Activated CD4-positive, CD25-positive, alpha-beta regulatory T cell (primary cell): ENCODE measurements at places on chromosomes 13 and 19.
A peak's percentile ranks its signal among the peaks of the same experiment; 100 is the strongest.

GRCh38 chr13:114024603-114025404 lies 50.9 kb upstream of the C13orf46 start:
- DNase-seq: no peak

DNA sequence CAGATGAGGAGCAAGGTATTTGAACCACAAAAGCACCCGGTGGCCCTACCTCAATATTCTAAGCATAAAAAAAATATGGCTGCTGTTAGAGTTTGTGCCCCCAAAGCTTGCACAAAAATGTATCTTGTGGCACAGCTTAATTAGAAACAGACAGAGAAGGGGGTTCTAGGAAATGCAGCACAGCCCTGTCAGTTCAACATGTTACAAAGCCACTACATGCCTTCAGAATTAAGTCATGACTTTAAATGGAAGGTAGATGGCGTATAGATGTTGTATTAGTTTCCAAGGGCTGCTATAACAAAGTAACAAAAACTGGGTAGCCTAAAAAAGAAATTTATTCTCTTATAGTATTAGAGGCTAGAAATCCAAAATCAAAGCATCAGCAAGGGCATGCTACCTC lies 703.8 kb downstream of the DIAPH3 start:
- DNase-seq: no peak

DNA sequence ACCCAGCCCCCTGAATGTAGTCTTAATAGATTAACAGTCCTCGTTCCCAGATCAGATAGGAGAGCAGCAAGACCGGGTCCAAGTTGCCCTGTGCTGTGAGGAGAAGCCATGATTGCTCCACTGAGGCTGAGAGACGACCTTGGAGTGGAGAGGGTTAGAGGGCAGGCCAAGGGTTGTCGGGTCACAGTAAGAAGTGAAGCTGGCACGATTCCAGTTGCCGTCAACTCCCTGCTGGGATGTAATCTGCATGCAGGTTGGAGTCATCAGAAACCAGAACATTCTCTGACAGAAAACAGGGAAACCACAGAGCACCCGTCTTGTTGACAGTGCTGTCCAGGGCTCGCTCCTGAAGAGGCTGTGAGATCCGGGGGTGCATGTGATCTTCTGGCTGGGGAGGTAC lies 19.0 kb upstream of the ATP11A start:
- DNase-seq: no peak

GRCh38 chr19:2266183-2266993 lies 10.2 kb upstream of the JSRP1 start:
- no peak for DNase-seq

DNA sequence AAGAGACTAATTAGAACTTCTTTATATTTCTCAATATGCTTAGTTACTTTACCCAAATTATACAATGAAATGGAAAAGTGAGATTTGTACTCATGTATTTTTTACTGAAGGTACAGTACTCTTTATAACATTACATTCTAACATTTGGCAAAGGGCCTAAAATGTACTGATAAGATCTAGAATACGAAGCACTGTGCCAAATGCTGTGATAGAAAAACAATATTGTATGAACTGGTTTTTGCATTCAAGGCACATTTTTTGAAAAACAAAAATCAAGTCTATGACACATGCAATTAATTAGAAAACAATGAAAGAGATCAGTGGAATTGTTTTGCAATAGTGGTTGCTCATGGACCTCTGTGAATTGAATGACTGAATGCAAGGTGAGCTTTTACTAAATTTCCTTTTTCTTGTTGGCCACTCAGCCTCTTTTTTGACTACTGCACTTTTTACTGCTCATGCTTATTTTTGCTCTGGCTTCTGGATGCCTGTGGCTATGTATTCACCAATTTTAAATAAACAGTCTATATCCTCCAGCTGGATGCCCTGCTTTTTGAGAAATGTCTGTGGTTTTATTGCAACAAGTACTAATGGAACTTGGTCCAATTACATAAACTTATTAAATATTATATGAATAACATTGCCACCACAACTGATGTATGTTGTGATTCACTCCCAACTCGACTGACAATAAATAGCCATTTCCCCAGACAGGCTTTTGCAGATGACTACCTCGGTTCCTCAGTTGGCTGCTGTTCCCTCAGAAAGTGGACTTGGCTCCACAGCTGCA lies 41.4 kb upstream of the OBI1 start:
- no peak for DNase-seq

DNA sequence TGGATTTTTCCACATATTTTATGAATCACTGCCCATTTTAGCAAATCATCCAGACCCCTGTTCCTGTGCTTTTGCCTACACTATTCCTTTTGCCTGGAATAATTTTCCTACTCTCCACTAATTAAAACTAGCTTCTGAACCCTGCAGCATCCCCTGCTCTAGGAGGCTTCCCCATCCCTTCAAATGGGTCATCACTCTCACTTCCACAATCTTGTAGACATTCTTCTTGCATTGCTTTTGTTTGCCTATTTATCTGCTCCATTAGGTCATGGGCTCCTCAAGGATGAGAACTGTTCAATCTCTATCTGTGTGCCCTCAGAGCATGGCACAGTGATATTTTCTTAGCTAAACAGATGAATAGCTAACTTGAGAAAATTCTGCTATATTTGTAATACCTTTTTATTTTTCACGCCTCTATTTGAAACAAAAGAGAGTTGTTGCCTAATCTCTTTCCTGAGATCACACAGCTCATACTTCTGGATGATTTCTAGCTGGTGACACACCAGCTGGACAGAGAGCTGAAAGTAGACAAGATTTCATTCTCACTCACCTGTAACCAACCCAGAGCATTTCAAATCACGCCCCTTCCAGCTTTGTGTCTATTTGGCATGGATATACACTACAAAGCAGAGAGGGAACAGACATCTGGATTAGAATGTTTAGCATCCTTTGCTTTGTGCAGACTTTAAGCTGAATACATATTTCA lies 466.0 kb downstream of the FOXO1 start:
- no peak for DNase-seq

- no peak for DNase-seq
Observed at GRCh38 chr13:39036212-39036611, 1.7 kb downstream of the PROSER1 start.

DNA sequence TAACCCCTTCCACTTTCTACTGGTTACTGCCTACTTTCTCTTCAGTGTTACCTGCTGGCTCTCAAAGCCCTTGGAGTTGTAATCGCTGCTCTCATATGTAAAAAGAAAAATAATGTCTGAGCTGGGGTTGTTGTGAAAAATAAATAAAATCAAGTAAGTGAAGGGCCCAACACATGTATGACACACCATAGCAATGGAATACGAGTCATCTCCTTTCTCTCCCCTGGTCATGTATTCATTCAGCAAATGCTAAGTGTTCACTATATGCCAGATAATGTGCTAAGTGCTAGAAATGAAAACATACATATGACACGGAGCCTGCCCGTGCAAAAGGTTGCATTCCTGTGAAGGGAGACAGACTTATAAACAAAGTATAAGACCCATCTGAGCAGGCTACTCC lies 535.0 kb downstream of the RFC3 start:
- DNase-seq: no peak

DNA sequence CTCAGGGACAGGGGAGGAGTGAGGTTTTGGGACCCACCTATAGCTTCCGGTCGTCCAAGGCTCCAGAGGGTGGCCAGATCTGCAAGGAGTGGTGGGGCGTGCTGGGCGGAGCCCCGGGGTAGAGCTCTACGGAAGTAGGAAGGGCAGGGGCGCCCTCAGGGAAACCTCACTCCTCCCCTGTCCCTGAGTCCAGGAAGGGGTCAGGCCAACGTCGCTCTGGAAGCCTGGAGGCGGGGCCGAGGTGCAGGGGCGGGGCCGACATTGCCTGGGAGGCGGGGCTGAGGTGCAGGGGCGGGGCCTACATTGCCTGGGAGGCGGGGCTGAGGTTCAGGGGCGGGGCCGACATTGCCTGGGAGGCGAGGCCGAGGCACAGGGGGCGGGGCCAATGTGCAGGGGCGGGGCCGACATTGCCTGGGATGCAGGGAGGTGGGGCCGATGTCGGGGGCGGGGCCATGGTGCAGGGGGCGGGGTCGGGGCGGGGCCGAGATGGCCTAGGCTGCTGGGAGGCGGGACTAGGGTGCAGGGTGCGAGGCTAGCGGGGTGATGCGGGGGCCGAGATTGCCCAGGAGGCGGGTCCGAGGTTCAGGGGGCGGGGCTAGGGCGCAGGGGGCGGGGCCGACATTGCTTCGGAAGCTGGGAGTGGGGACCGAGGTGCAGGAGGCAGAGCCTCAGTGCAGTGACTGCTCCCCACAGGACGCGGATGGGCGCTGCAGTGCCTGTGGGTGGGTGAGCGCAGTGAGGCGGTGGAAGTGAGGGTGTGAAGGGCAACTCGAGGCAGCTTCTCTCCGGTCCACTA lies 4.9 kb upstream of the PALM start:
- DNase-seq: peak; percentile 35

GRCh38 chr19:3298853-3299449 lies 67.4 kb upstream of the NFIC start:
- DNase-seq: no peak

GRCh38 chr13:45481688-45482087 lies 16.9 kb downstream of the COG3 start:
- DNase-seq: no peak

- DNase-seq: no peak
Observed at GRCh38 chr13:79987323-79987722, 353.6 kb downstream of the SPRY2 start.

DNA sequence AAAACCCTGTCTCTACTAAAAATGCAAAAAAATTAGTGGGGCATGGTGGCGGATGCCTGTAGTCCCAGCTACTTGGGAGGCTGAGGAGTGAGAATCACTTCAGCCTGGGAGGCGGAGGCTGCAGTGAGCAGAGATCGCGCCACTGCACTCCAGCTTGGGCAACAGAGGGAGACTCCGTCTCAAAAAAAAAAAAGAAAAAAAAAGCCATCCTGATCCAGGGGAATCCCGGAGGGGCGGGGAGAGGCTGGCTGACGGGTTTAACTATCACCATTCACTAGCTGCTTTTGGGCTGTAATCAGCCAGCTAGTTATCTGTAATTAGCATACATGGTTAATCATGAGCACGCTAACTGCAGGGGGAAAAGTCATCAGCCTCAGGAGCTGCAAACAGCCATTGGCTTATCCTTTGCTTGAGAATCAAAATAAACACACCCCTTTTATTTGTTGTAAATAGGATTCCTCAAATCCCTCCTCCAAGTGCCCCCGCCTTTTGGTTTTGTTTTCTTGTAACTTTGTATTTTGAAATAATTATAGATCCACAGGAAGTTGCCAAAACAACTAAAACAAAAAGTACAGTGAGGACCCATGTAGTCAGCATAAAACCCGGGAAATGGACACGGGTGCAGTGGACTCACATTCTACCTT lies 9.6 kb downstream of the FSD1 start:
- no peak for DNase-seq

DNA sequence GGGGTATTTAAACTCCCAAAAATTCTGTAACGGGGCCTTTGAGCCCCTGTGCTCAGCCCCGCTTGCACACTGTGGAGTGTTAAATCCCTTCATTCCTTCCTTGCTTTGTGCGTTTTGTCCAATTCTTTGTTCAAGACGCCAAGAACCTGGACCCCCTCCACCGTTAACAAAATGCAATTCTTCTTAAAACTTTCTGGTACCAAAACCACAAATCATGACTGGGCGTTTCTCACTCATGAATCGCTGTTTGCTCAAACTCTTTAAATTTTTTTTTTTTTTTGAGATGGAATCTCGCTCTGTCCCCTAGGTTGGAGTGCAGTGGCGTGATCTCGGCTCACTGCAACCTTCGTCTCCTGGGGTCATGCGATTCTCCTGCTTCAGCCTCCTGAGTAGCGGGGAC lies 881 bp downstream of the ZNF20 start:
- no peak for DNase-seq

DNA sequence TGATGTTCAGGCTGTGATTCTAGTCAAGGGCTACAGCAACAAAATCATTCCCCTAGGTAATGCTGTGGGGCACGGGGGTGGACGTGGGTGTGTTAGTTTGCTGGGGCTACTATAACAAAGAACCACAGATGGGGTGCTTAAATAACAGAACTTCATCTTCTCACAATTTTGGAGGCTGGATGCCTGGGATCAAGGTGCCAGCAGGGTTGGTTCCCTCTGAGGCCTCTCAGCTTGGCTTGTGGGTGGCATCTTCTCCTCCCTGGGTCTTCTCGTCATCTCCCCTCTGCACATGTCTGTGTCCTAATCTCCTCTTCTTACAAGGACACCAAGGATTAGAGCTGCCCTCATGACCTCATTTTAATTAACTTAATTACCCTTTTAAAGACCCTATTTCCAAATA lies 114.9 kb downstream of the ESD start:
- DNase-seq: no peak

DNA sequence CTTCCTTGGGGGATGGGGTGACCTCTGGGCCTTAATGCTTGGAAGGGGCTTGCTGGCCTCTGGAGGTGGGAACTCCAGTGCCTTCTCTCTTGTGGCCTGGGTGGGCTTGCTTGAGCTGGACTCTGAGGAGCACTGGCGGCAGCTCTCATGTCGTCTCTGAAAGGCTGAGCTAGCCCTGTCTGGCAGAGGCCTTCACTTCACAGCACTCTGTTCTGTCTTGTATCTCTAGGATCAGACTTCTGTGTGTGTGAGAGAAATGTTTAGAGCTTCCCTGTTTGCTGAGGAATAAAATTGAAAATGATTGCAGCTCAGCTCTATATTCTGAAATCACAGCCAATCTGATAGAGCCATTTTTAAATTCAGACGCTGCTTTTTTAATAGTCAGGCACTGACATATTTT lies 185.3 kb downstream of the KCNRG start:
- no peak for DNase-seq

- no peak for DNase-seq
Observed at GRCh38 chr19:56294549-56294948, 20.1 kb downstream of the ZSCAN5A start.

DNA sequence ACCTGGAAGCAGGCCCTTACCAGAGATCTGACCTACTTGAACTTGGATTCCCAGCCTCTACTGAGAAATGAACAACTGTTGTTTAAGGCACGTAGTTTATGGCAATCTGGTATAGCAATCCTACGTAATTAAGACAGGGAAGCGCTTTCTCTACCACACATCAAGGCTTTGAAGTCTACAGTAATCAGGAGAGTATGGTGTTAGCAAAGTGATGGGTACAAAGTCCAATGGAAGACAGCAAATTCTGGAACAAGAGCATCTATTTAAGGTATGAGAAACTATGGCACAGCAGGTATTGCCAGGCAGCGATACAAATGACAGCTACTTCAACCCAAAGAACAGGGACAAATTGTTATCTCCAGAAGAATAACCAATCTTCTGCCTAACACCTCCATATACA lies 3.1 kb downstream of the ZNF563 start:
- no peak for DNase-seq

- no peak for DNase-seq
Observed at GRCh38 chr19:38557205-38557799, 60.5 kb downstream of the MAP4K1 start.
